Cardiac septum (tissue), 1 donor: ENCODE measurements at places on chromosomes 5 and 9.

DNA sequence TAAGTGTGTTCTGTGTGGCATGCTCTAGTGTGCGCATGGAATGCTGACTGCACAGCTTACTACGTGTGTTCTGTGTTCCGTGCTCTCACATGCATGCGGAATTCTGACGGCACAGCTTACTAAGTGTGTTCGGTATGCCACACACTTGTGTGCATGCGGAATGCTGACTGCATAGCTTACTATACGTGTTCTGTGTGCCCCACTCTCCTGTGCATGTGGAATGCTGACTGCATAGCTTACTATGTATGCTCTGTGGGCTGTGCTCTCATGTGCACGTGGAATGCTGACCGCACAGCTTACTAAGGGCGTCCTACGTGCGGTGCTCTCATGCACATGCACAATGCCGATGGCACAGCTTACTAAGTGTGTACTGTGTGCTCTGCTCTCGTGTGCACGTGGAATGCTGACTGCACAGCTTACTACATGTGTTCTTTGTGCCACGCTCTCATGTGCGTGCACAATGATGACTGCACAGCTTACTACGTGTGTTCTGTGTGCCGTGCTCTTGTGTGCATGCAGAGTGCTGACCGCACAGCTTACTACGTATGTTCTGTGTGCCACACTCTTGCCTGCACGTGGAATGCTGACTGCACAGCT lies 548.9 kb downstream of the IRX1 start:
- no peak for DNase-seq

GRCh38 chr9:88303721-88304451 lies 84.4 kb upstream of the SPIN1 start:
- DNase-seq = no peak

DNA sequence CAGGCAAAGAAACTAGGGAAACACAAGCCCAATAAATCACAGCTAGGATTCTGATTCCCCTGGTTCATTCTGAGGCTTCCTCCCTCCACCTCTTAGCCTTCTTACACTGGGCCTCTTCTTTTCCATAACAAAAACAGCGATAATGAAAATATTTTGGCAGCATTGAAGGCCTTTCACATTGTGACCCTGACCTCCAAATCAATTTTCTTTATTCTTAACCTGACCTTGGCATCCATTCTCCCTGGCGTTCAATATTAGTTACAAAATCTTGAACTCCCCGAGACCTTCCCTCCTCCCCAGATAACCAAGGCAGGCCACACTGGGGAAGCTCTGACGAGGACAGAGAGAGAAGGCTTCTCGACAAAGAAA lies 399.9 kb downstream of the ZSWIM6 start:
- no peak for DNase-seq

GRCh38 chr9:110995420-110996340 lies 42.6 kb downstream of the LPAR1 start:
- DNase-seq = no peak

- DNase-seq = no peak
Measured at GRCh38 chr5:64963278-64963677, 194.5 kb downstream of the CWC27 start.

DNA sequence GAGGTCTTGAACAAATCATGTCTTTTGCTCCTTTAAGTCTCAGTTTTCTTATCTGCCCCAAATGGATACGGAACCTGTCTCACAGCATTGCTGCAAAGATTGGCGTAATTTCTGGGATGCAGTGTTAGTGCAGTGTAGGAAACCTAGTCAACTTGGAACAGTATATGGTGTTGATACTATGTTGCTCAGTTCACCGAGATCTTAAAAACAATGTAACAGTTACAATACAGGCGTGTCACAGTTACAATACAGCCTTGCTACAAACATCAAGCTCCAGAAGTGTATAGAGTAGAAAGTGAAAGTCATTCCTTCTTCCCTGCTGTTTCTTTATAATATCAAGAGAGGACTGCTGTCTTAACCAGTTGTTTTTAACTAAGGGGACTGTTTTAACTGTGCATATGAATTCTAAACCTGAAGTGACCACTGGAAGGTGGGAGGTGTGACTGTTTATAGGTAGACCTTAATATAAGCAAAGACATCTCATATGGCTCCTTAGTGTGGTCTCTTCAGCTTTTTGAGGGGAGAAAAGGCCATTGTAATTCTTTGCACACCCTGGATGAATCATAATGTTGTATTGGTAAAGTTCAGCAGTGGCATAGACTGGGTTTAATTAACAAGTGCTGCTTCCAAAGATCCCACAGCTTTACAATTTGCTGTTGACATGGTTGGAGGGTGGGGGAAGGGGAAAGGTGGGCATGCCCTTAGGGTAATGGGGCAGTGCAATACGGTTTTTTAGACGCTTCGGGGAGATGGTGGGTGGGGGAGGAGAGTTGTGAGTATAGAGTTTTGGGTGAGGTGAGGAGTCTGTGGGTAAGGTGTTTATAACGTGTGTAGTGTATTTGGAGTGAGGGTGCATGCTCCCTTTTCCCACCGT lies 12.9 kb downstream of the PRRC2B start:
- no peak for DNase-seq

DNA sequence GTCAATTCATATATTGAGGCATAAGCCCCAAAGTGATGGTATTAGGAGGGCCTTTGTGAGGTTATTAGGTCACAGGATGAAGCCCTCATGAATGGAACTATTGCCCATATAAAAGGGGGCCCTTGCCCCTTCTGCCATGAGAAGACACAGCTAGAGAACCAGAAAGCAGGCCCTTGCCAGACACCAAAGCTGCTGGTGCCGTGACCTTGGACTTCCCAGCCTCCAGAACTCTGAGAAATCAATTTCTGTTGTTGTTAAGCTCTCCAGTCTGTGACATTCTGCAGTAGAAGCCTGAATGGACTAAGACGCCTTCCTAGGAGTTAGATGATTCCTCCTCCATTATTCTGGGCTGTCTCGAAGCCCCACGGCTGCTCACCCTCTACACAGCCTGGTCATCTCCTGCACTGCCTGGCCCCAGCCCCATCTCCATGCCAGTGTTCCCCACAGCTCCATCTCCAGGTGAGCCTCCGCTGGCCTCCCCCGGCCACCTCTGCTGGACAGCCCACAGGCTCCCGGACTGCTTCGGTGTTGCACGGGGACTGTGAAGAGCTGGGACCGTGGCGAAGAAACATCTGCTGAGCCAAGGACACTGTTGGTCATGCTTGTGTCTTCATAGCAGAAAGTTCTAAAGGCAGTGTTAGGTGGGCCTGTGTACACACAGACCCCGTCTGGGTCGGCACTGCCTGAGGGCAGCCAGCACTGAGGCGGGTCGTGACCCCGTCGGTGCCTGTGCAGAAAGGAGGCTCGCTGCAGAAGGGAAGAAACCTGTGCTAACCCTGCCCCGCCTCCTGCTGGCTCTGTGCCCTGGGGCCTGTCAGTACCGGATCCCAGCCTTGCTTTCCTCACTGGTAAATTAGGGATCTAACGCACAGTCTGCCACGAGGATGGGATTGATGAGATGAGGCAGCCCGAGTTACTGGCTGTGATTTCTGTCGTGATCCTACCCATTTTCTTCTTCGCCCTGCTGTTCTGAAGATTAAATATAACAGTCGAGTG lies 55.1 kb upstream of the CNOT6 start:
- DNase-seq = no peak

DNA sequence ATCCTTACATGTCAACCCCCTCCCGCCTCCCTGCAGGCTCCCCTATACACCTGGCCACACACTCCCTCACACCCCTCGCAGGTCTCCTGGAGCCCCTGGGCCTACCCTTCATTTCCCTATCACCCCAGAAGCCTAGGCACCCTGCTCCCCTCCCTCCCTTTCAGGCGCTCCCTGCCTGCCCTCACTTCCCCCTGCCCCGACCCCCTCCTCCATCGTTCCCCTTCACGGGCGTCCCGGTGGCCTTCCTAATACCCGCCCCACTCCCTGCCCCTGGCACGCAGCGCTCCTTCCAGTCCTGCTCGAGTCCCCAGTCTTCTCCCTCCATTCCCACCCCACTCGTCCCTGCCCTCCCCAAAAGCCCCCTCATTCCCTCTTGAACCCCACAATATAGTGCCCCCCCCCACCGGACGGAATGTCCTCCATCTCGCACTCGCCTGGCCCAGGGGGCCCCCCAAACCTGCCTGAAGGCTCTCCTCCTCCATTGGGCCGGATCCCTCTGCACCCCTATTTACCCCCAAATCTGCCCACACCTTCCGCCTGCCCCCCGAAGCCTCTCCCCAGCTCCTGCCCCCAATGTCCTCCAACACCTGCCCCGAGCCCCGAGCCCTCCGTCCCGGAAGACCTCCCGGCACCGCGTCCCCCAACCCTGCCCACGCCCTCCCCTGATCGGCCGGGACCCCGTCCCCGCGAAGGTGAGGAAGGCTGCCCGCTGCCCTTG lies 746 bp downstream of the STRBP start:
- DNase-seq = no peak
